ENCODE measurements at places on chromosomes 2 and 18.

DNA sequence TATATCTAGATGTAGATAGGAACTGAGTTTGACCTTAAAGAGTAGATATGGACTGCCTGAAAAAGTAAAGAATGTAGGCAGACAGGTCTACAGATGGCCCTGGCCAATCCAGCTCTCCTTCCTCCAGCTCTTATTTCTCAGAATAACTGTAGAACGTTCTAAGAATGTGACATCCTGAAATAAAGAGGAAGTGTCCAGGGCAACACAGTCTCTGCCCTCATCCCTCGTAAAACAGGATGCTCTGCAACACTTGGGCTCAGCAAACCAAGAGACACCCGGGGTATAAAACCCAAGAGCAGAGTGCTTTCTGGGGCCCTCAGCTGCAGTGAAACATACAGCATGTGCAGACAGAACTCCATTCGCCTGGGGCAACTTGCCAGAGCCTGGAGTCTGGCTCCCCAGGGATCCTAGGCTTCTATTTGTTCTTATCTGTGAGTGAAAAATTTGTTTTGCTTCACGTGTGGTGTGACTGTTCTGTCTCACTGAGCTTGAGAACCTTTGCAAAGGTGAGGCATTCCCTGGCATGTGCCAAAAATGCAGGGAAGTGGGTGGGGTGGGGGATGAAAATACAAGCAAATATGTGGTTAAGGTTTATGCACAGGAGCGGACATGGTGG is 401.0 kb downstream of the SETBP1 start:
- no peak for DNase-seq

GRCh38 chr2:125455110-125455509 is 1200.8 kb upstream of the GYPC start:
- no peak for DNase-seq

DNA sequence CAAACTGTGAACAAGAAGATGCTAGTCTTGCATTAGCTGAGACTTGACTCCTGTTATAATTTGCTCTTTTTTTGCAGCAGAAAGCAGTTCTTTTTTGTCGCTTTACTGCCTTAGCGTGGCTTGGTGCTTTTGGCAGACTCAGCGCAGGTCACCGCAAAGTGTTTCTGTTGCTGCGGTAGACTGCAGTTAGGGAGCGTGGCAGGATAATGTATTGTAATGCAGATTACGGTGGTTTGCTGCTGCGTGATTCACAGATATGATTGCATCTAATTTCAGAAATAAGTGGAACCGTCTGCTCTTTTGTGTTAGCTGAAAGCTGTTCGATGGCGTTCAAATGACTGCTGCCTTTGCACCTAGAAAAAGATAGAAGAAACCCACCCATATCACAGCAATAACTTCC is 131.6 kb upstream of the SATB2 start:
- DNase-seq: no peak

DNA sequence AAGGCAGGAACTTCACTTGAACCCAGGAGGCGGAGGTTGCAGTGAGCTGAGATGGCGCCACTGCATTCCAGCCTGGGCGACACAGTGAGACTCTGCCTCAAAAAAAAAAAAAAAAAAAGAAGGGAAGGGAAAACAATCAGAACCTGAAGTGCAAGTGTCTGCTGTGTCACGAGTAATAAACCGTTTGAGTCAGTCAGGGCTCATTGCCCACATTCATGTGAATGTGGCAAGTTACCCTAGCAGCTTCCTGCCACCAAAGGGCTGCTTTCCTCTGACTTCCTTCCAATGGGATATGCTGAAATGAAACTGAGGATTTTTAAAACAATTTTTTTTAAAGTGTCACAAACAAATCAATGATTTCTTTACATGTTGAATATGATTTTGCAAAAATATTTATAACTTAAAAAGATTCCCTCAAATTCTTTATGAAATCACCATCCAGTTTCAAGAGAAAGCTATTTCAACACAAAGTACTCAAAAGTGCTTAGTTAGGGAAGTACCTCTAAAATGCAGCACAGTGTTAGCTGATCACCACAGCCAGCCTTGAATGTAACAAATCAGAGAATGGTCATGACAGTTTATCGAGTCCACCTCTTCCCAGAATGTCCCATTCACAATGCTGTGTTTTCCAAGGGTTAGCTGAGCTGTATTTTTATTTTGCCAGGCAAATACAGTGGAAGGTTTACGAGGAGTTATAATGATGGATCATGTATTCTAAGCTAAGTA is 36.4 kb downstream of the WDSUB1 start:
- DNase-seq: no peak

DNA sequence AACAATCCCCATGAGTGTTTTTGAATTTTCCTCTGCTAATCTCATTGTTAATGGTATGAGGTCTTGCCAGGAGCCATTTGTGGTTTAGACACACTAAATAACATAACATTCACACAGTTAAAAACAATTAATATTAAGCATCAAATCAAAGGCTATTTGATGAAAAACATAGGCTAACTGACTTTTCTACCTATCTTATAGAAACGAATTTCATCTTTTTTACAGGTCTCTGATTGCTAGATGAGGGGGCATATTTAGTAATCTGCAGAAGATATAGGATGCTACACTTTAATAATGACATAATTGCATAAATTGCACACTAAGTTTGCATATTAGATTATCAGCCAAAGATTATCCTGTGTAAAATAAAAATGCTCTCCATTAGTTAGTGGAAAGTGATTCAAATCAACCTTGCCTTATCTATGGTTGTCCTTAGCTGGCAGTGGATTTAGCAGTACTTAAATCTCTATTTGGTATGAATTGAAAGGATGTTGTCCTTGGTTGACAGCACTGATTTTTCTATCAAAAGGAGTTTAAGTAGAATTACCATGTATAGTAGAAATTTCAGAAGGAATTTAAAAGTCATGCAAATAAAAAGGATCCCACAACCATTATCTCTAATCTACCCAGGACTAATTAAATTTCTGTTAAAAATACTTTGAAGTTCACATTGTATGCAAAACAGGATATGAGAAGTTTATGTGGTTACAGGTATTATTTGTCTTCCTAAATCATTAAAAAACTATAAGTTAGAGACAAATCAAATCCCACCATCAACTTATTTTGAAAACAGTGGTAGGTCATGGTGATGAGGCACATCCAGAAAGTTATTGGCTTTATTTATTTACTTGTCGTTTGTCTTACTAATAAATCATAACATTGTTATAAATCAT is 50.6 kb upstream of the SPAG16 start:
- DNase-seq: no peak

DNA sequence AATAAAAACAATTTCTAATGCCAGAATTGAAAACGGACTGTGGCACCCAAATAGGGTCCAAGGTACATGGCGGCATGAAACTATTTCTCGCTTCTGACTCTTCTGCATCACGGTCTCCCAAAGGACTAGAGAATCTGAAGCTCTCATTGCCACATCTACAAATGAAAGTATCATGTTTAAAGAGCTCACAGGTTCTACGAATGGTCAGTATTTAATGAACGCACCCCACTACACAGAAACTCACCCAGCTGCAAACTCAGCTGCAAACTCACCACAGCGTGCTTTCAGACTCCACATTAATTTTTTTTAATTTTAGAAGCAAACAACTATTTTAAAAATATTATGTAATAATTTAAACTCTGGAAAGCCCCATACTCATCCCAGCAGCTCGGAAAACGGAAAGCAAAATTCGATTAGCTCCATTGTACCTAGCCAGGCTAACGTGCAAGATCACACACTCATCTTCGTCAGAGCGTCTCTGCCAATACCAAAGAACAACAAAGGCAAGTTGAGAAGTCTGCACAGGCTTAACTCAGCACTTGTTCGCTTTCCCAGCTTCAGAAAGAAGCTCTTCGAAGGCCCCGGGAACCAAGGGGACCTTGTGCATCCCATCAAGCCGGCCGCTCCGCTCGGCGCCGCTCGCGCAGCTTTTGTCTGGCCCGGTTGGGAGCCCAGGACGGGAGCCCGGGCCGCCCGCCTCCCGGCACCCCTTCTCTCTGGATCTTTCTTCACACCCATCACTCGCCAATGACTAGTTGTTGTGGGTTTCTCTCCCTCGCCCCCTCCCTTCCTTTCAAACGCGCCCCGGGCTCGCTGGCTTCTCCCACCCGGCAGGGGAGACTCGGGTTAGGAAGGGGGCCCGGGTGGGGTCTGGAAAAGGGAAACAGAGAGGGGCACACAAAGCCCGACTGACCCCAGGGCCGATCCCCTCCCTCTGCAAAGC is 785 bp downstream of the CLASP1 start:
- DNase-seq: no peak

GRCh38 chr2:202337151-202337550 is 39.0 kb upstream of the BMPR2 start:
- no peak for DNase-seq

DNA sequence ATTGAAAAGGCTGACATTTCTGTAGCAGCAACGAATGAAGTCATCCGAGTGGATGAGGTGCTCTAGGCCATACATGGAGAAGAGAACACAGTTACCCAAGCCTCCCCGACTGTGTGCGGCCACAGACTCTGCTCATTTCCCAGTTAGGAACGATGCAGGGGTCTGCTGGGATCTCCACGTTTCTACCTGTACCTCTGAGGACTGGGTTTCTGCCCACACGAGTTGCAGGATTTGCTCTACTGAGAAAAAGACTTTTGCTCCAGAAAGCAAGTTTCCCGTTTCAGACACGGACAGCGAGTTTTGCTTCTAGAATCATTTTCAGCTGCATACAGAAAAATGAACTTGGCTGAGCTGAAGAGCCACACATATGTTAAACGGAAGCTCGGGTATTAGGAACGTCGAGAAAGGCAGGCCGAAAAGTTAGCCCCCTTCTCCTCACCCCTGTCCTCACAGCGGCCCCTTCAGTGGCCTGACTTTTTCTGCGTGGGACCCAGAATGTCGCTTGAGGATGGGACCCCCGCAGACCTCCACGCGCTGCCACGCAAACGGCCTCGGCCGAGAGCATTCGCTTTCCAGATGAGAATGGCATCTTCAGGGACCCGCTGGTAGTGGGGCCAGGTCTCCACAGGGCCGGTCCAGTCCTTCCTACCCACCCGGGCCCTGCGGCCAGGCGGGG is 582 bp upstream of the RAB31 start:
- no peak for DNase-seq

DNA sequence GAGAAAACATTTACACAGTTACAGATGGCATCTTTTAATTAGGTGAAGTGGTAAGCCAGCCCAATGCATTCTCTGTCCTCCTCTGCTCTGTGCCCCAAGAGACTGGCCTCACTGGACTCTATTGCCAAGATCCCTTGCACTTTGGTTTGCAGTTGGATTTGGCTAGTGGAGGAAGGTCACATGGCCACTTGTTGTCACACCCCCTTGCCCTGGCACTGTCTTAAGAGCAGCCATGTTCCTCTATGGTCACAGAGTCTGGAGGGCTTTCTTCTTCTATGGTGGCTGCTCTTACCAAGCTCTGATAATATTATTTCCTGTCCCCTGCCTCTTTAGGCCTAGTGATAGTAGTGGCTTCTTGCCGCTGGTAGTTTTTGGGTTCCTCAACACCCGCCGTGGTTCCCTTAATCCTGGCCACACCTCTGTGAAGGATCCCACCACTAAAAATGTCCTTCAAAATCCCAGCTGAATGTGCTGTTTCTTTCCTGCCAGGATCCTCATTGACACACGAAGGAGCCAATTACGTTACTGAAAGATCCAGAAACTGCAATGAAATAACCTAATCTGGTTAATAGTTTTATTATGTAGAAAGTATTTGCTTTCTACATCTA is 111.1 kb downstream of the CDC42EP3 start:
- no peak for DNase-seq

Measured in amniotic stem cell (primary cell).